ENCODE measurements at places on chromosomes 7 and 10.

DNA sequence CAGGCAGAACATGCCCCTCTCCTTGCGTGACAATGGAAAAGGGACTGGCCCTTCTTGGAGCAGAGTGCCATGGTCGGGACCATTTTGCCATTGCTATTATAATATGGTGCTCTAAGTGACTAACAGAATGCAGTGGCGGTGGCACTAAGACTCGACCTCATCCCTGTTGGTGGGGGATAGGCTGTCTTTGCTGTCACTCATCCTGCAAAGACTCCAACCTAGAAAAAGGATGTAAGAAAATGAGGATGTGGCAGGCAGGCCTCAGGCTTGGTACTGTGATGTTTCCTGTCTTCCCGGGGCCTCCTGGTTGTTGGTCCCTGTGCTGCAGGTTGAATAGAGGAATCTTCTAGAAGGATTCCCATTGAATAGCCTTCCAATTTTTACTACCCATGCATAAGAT is 18.6 kb downstream of the BLNK start:
- no peak for DNase-seq

DNA sequence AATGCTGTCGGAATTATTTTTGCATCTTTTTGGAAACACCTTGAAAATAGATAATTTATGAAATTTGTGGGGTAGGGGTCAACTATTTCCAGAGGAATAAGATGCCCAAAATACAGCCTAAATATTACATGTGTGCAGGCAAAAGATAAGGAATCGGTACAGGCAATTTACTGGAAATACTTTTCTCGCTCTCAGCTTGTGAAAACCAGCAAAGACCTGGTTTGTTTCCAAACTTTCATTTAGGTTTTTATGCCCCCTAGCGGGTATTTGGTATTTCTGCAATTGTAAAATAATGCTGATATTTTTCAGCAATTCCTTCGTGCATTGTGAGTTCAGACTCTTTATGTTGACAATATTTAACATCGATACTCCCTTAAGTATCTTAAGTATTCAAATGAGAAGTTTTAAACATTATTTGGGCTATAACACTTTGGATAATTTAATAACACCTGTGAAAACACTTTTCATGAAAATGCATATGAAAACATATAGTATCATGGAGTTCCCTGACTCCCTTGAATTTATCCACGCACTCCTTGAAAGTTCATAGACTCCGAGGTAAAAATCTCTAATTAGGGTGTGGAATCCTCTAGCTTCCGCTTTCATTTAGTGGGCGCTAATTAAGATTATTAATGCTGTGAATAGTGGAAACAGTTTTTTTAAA is 132.4 kb downstream of the TSPAN12 start:
- peak; percentile 62 for DNase-seq

GRCh38 chr7:155585951-155586350 is 39.6 kb upstream of the CNPY1 start:
- DNase-seq, result no peak

DNA sequence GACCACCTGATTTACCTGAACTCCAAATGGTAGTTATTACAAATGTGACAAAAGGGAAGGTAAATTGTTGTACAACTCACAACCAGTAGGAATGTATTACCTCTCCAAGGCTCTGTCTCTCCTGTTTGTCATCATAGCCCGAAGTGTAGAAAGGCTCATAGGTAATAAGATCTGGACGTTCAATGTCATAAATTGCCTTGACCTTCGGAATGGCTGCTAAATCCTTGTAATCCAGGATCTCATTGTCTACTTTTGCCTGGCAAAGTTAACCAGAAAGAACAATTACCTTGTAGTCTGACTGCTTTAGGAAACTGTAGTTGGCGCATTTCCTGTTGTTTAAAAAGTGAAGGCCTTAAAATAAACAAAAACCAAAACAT is 68.6 kb upstream of the AFAP1L2 start:
- DNase-seq, result no peak

GRCh38 chr7:127251465-127252376 is 1.0 kb downstream of the GRM8 start:
- DNase-seq, result no peak

DNA sequence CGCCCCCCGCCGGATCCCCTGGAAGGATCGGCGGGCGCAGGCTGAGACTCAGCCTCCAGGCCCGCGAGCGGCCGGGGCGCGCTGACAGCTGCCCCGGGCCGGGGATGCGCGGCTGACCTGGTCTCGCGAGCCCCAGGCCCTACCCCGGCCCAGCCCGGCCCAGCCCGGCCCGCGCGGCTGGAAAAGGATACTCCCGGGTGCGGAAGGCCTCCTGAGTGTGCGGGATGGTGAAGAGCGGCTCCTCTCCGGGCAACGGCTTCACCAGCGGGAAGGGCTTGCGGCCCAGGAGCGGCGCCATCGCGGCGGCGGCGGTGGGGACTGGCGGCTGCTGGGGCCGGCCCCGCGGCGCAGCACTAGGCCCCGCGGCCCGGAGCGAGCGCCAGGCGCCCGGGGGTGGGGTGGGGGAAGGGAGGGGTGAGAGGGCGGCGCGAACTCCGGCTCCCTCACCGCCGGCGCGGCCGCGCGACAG is 423 bp downstream of the BAZ1B start:
- peak; percentile 25 for DNase-seq

DNA sequence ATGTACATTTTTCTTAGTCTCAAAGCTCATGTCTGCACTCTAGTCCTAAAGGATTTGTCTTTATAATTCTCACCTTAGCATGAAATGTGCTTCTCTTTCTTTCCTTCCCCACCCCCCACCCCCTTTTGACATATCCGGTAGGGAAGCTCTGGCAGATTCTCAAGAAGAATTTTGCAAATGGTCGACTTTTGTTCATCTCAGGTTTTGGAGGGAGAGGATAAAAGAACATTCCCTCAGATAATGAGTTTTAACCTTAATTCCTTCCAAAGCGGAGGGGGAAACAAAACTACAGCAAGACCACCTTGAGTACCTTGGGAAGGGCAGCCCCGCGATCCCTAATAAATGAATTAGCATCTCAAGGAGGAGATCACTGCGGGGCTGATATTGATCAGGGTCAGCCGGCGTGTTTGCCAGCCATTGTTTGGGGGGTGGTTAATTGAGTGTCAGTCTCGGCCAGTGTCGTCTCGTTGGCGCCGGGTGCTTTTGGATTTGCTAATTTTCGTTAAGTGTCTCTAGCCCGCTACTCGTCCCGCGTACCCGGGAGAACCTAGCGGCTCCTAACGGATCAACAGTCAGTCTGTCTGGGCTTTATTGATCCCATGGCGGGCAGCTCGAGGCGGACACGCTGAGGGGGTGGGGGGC is 874 bp upstream of the BAMBI start:
- no peak for DNase-seq

DNA sequence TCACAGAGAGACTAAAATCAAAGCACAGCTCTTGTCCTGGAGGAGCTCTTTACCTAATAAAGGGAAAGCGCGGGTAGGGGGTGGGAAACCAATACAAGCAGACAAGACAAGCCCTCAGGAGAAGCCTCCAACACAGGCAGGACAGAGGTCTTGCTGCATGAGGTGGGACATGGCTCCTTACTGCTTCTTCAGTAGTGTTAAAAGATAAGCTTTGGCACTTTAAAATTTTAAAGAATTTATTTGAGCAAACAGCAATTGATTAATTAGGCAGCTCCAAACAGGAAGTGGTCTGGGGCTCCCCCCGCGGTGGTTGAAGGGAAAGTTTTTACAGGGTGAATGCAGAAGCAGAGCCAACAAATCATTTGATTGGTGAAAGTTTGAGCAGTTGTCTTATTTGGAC is 50.3 kb upstream of the MACC1 start:
- no peak for DNase-seq

DNA sequence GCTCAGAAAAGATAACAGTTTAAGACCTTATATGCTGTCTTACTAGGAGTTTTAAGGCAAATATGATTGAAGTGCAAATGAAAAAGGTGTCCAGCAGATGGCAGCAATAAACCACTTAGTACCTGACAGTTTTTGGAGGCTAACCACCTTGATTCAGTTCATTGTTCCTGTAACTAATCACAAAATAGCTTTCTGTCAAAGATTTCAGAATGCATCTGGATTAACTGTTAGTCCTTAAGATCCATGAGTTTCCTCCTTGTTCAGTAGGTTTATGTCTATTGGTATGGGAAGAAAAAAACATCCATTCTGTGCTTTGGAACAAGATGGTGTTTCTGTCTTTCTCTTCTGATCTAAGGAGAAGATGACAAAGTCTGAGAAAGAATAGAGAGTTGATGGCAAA is 46.6 kb downstream of the CCSER2 start:
- peak; percentile 81 for DNase-seq

- peak; percentile 82 for DNase-seq
Observed at GRCh38 chr7:99137411-99138180, 6.3 kb downstream of the SMURF1 start.

DNA sequence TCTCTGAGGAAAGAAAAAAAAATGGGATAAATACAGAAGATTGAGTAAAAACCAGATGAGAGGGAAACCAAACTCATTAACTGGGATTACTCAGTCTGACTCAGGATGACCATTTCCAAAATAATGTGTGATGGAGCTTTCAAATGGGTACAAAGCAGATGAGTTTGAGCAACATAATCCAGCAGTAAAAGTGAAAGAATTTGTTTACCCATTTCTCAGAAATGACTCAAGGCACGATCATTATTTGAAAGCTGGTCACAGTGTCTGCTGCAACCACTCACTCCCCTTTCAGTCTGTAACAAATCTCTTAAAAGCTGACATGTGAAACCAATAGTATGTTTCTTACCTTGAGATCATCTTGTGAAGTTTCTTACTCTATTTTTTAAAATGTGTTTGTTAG is 104.7 kb upstream of the KLF14 start:
- peak; percentile 63 for DNase-seq

DNA sequence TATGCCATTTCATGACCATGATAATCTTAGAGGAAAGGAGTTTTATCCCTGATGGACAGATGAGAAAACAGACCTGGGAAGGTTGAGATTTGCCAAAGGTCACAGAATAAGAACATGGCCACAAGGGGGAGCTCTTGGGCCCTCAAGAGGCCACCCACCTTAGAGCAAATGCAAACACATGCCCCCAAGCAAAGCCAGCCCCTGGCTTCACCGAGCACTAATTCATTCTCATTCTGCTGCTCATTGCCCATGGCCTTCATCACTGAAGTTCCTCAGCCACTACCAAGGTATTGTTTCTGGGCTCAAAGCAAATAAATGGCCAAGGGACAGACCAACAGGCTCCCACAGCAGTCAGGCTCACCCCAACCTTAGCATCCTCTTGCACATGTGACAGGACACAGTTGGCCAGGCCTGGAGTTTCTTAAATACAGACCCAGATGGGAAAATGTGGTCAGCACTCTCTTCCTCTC is 44.2 kb downstream of the PDLIM1 start:
- DNase-seq, result peak; percentile 90

DNA sequence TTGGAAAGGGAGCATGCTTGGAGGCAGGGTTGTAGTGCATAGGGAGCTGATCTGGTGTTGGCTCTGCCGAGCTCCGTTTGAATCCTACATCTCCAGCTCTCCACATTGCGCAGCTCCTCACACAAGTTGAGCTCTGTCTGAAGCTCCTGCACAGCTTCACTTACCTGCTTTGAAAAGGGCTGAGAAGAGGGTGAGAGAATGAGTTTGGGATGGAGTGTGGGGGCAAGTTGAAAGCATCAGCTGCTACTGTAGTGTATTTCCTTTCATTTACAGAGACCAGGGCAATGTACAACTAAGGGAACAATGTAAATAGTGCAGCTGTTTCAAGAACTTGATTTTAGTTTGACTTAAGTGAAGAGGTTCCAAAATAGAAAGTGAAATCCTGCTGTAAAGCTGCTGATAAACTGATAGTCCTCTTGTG is 88.5 kb downstream of the VTI1A start:
- no peak for DNase-seq

- DNase-seq, result no peak
Observed at GRCh38 chr10:132385721-132386418, 11.1 kb upstream of the PWWP2B start.

- no peak for DNase-seq
Observed at GRCh38 chr7:132402096-132402495, 174.2 kb downstream of the PLXNA4 start.

GRCh38 chr7:93176992-93177580 is 28.9 kb upstream of the SAMD9L start:
- no peak for DNase-seq

DNA sequence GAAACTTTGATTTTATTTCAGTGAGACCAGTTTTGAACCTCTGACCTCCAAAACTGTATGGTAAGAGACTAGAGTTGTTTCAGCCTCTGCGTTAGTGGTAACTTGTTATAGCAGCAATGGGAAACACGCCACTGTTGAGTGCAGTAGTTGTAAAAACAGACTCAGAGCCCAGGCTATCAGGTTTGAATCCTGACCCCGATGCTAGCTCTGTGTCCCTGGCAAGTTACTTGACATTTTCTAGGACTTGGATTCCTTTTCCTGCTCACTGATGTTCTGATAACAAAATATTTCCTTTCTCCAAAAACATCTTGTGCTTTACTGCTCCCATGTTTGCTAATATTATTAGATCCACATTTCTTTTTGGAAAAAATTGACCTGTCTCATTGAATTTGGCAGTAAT is 131.0 kb downstream of the PLXDC2 start:
- no peak for DNase-seq

DNA sequence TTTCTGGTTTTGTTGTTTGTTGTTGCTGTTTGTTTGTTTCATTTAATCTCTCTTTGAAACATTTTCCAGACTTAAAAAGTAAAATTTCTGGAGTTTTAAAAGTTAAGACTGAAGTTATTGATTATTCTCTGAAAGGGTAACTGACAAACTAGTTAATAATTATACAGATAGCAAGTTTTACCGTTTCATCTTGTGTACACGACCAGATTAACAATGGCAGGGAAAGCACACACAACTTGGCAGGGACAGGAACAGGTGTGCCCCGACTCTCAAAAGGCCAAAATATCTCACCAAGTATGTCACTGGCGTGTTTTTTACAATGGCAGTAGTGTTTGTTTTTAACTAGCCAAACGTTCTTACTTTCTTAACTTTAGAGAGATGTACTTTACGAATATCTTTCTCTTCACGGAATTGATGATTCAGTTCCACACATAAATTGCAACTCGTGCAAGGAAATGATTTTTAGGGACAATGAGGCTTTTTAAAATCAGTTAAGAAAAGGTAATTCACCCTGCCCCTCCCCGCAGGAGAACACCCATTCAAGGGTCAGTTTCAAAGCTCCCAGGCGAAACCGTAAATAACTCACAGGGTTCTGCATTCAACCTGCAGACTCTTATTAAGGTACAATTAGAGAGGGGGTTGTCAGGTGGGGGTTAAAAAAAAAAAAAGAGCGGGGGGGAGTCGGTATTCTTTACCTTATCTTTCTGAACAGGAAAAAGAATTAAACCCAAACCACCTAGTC is 3.5 kb downstream of the CTBP2 start:
- no peak for DNase-seq

- DNase-seq, result no peak
Observed at GRCh38 chr7:127629268-127629854, 11.4 kb upstream of the PAX4 start.

DNA sequence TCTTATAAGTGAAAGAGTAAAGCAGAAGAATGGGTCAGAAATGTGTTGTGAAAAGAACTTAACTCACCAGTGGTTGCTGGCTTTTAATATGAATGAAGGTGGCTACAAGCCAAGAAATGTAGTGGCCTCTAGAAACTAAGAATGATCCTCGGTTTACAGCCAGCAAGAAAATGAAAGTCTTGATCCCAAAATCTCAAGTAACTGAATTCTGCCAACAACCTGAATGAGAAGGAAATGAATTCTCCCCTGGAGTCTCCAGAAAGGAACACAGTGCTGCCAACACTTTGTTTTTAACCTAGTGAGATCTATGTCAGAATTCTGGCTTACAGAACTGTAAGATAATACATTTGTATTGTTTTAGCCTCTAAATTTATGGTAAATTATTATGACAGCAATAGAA is 193.0 kb downstream of the FZD1 start:
- DNase-seq, result no peak

GRCh38 chr7:55271069-55271626 is 94.0 kb upstream of the LANCL2 start:
- peak; percentile 40 for DNase-seq

GRCh38 chr10:58894929-58895328 is 281.5 kb upstream of the PHYHIPL start:
- DNase-seq, result peak; percentile 8
